T1000 (cell line): ENCODE measurements at places on chromosomes 3 and 15.
A peak's percentile ranks its signal among the peaks of the same experiment; 100 is the strongest.

GRCh38 chr15:89991312-89991711 is 9.8 kb upstream of the ZNF710 start:
- DNase-seq, result no peak

DNA sequence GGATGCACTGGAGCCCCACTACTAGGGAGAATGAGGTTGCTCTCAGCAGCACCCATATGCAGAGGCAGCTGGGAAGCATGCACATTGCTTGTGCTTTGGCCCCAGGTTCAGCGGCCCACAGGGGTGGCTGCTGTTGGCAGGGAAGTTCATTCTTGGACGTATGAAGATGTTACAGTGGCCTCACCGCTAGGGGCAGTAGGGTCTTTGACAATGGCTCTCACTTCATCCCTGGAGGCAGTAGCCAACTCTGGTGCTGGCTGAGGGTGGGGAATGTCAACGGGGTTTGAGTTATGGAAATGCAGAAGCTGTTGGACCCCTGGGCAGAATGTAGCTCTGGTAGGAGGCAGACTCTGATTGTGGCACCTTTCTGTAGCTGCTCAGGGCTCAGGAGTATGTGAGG is 279.9 kb downstream of the SCAPER start:
- no peak for DNase-seq

GRCh38 chr3:159458010-159458409 is 530.6 kb upstream of the IL12A start:
- peak; percentile 83 for DNase-seq

- no peak for DNase-seq
These were observed 43.9 kb downstream of the PAQR5 start for GRCh38 chr15:69342460-69343076.

GRCh38 chr3:8596321-8597218 is 48.0 kb downstream of the SSUH2 start:
- no peak for DNase-seq

- no peak for DNase-seq
These were observed 16.2 kb downstream of the SLC6A6 start for GRCh38 chr3:14418296-14419250.

DNA sequence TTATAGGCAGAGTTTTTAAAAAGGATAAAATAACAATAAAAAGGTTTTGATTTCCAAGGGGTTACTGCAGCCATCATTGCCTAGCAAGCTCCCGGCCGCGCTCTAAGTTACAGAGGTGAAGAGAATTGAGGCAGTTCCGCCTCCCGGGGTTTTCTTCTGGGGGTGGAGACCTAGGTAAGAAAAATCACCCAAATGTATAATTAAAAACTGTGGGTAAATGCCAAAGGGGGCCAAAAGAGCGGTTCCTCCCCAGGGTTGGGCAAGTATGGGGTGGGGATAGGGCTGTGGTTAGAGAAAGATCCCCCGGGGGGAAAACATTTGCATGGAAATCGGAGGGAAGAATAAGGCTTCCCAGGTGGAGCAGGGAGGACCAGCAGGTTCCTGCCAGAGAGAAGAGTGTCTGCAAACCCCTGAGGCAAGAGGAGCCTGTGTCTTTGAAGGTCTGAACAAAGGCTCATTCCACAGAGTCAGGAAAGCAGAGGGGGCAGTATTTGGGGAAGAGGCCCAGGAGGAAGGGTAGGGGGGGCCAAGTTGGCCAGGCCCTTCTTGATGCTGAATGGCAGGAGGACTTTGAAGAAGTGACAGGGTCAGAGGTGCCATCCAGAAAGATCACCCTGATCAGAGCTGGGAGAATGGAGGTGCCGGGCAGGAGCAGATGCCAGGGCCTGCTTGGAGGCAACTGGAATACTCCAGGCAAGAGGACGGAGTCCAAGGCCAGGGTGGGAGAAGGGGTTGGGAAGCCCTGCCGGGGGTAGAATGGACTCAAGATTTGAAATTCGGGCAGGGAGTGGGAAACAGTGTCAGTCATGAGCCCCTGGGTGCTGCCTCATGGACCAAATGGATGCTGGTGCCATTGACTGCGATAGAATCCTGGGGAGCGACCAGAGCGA is 152.9 kb upstream of the RGMA start:
- DNase-seq, result no peak

- DNase-seq, result no peak
These were observed 320 bp upstream of the ACAN start for GRCh38 chr15:88802991-88803240.

GRCh38 chr3:141960731-141961130 is 84.3 kb downstream of the ATP1B3 start:
- DNase-seq, result no peak

DNA sequence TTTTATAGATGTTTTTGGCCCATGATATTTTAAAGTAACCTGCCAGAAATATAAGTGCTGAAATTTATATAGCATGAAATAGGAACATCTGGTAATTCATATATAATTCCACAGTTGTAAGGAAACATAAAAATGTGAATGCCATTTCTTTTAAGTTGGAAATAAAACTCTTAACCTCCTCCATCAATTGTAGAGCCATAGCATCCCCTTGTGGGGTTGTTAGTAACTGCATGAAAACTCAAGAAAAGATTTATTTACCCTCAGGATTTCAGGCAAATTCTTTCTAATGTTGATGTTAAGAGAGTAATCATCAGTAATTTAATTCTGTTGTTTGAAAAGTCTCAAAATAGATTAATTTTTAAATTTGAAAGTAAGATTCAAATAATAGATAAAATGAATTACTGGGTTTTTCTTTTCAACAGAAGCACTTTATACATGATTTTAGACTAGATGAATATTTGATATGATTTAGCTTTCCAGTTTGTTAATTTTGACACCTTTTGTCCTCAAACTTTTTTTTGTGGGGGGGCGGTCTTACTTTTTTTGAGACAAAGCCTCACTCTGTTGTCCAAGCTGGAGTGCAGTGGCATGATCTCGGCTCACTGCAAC is 74.7 kb downstream of the RASA2 start:
- DNase-seq, result no peak

DNA sequence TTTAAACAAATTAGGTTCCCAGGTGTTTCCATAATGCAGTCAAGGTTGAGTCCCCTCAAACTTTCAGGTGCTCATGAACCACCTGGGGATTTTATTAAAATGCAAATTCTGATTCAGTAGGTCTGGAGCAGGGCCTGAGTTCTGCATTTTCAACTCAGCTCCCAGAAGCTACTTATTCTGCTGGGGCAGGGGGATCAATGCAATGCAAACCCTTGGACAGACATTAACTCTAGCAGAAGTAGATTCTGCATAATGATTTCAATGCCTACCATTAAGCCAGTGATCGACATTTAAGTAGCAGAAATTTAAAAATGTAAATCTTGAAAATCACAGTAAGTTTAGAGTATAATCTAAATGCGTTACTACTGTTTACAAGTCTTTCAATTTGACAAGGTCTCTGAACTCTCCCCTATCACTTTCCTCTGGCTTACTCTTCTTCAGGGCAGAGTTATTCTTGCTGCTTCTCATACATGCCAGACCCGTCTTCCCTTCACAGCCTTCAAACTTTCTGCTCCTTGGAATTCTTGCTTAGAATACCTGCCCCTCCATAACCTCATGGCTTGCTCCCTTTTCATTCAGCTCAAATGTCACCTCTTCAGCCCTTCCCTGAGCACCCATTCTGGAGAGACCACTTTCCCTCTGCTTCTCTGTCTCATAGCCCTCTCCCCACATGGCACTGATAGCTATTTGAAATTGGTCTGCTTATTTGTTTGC is 19.3 kb upstream of the DPPA4 start:
- no peak for DNase-seq

DNA sequence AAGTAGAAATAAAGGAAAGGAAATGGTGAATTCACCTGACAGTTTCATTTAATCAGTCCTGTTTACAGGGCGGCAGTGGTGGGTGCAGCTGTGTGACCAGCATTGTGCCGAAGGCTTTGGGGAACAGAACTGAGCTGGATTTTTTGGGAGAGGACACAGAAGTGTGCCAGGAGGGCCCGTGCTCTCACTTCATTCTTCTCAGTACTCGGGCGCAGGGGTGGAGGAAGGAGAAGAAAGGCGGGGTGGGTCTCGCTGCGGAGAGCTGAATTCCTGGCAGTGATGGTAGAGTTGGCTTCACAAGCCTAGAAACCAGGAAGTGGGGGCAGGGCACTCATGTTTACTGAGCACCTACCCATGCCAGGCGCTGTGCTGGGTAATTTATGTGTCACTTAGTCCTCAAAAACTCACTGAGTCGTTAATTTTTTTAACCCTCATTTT is 64.6 kb downstream of the CRTC3 start:
- DNase-seq, result no peak

DNA sequence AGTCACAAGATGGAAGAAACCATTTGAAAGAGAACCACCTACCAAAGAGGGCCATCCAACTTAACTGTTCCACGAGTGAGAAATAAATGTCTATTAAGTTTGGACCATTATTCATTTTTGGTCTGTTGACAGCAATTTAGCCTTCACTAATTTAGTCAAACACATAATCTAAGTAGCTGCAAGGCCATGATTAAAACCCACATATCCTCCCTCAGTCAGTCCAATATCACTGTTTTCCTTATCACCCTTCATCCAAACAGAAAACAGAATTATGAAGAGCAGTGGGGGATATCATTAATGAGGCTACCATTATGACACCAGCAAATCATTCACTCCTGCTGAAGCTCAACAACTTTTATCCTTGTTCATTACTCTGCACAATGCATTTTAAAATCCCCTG is 52.0 kb downstream of the PIK3CB start:
- DNase-seq, result no peak

- no peak for DNase-seq
These were observed 46.5 kb upstream of the LIMD1 start for GRCh38 chr3:45547764-45548680.

DNA sequence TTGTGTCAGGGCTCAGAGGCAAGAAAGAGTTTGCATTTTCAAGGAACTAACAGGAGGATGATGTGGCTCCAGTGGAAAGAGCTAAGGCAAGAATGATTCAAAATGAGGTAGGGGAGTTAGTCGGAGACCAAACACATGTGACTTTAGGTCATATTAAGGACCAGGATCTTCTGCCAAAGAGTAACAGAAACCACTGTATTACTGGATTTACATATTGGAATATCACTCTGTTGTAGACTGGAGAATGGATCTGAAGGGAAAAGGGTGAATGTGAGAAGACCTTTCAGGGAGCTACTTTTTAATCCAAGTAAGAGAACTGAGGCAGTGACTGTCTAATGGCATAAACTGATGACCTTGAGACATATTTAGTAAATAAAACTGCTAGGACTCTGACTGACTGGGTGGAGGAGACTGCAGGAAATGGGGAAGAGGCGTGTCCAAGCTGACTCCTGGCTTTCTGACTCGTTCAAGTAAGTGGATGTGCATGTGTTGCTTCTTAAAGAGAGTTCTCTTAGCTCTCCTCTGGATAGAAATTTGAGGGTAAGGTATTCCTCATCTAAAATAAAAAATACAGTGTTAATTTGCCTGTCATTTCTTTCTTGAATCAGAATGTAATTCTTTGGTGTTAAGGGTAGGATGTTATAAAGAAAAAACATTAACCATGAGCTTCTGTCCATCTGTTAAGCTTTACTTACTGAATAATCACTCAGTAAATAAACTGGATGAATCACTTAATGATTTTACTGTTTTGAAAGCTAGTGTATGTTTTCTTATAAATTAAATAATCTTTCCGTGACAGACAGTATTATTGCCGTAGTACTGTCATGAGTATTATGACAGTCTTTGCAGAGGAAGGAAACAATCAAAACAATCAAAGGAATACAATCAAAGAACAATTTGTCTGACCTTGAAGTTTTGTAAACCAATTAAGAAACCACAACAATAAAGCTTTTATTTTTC is 58.3 kb upstream of the CFAP20DC start:
- no peak for DNase-seq

GRCh38 chr3:196590279-196590678 is 21.8 kb downstream of the FBXO45 start:
- DNase-seq, result no peak

- DNase-seq, result no peak
These were observed 169.5 kb downstream of the ATP10A start for GRCh38 chr15:25693321-25694238.

DNA sequence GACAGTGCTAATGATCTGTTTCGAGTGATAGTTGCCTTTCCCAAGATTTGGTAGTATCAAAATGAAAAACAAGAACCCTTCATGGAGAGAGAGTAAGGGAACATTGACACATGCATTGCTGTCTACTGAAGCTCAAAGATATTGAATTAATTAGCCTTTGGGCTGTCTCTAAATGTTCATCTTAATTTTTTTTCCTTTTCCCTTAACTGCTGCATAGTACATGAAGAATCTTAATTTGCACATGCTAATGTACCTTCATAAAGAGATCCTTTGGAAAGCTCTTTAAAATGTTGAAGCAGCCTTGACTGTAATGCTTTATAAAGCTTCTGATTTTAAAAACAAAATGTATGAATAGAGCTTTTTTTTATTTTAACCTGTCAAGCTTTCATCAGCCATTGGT is 452.2 kb downstream of the TUSC7 start:
- no peak for DNase-seq

DNA sequence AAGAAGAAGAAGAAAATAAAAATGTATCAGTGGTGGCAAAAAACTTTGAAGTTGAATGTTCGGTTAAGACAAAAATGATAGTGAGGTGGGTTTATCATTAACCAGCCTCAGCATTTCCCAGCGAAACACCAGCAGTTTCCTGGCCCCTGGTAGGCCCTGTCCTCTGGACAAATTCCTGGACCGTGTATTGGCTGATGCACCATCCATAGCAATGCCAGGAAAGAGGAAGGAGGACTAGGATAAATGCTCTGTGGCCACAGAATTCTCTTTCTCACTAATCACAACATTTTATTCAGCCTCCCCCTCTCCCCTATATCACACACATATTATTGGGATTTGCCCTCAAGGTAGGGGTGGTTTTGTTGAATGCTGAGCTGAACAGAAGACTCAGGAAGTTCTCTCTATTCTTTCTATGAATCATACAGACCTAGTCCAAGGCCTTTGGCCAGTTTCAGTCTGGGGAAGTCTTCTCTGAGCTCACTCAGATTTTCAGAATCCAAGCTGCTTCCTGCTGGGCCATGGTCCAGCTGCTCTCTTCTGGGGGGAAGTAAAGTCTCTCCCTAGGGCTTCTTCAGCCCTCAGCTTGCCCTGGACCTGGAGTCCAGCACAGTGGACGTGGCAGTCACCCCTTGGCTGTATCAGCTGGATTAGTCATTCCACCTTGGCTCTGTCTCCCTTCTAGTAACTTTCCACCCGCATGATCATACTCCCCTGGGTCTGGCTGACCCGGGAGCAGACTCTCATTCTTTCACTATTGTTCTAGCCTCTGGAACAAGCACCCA is 27.6 kb downstream of the SLC28A1 start:
- DNase-seq, result peak; percentile 81

DNA sequence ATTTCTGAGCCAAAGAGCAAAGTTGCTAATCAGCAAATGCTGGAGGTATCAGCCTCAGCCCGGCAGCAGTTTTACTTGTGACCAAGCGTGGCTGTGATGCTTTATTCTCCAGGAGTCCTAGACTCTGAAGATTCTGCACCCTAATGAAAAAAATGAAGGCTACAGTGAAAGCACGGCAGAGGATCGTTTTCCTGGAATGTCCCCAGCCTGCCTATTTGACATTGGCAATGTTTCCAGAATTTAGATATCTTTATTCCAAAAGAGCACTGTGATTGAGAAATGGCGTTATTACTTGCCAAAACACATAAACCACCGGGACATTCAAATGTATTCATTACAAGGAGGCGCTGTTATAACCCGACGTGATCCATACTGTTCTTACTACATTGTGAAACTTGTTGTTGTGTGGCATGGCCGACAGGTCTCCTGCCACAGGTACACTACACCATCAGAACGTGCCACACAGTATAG is 263.8 kb downstream of the SLCO3A1 start:
- DNase-seq, result no peak

- no peak for DNase-seq
These were observed 477.1 kb upstream of the NR2F2 start for GRCh38 chr15:95853350-95853749.
